GM04503 (cell line): ENCODE measurements at places on chromosomes 4 and X.

- no peak for DNase-seq
Measured at GRCh38 chr4:121248747-121249146, 84.6 kb upstream of the TNIP3 start.

GRCh38 chrX:68695206-68695845 is 47.9 kb downstream of the STARD8 start:
- no peak for DNase-seq

DNA sequence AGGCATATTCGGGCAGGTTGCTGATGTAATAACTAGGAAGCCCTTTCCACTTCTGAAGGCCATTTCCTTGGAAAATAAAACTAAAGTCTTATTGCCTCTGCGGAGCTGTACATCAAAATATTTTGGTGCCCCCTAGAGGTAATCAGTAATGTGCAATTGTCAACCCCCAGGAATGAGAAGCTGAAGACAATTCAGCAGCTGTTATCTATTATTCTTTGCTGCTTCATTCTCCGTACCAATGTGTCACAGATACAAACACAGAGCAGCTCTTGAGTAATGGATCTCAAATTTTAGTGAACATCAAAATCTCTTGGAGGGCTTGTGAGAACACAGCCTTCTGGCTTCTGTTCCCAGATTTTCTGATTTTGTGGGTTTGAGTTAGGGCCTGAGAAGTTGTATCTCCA is 3.5 kb upstream of the SLIT2 start:
- DNase-seq = peak; percentile 70

DNA sequence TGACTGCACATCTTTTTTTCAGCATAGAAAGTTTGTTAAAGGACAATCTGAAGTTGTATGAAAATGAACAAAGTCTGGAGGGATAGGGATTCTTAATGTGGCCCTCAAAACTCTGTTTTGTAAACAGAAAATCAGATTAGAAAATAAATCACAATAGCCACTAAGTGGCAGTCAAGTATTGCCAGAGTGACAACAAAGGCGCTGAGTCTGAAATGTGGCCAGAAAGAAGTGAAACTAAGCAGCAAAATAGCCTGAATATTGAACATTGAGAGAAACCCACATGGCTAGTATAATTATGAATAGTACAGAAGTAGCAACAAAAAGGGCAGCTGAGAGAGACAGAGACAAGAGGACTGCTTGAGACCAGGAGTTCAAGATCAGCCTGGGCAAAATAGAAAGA is 81.1 kb upstream of the CT45A1 start:
- no peak for DNase-seq

DNA sequence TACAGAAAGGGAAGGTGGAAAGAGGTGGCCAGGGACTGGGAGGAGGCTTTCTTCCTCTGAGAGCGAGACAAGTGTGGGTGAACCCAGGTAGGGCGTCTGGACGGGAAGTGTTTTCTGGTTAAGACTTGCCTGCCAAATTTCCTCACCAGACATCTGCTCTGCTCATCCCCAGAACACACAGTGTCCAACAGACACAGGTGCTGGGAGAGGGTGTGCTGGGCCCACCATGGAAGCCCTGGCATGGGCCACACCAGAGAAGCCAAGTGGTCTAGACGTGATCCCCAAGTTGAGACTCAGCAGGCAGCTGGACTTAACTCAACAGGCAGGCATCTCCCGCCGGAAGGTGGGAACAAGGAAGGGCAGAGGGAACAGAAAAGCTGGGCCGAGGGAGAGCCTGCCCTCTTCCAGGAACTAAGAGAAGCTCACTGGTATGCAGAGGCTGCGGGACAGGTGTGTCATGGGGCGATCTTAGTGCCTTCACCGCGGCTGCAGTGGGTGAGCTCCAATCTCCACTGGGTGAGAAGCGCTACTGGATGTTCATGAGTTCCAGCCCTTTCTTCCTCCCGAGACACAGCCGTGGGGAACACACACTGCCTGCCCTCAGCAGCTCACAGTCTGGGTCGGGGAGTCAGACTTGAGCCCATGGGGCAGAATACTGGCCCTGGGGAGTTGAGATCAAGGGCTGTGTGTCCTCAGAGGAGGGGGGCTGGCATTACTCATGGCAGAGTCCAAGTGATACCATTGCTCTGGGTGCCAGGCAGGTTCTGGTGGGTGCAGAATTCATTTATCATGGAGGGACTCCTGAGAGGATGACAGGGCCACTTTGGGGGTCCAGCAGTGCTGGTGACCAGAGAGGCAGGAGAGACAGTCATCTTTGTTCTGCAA is 110.2 kb downstream of the CPZ start:
- DNase-seq = no peak

GRCh38 chr4:124191329-124191728 is 521.2 kb downstream of the ANKRD50 start:
- no peak for DNase-seq

DNA sequence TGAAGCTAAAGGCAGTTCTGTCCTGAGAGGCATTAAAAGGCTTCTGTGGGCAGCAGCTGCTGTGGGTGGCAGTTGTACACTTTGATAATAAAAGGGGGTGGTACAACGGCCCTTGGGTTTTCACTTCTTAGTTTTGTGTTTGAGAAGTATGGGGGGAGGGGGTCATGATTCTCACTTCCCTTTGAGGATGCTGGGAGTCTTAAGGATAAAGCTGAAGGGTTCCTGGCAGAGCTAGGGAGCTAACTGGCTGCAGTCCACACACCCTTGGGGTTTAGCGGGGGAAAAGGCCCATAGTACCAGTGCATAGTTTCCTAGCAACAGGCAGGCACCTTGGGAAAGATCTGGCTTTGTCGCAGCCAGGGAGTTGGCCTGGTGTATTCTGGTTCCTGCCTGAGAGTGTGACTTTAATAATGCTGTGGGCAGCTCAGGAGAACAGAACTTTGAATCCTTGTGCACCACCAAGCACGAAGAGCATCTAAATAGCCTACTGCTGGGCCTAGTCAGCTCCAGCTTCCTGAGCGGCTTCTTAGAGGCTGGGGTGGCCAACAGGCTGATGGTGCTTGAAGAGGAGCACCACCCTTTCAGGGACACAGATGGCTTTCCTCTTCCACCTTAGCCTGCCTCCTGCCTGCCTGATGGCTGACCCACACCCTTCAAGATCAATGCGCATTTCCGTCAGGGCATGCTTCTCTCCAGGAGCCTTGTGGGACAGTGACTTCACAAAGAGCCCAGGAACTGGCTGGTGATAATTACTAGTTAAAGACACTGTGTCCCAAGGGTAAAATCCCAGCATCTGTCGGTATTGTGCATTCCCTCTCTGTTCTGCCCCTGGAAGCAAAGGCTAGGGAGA is 12.5 kb downstream of the ZBTB33 start:
- DNase-seq = no peak

GRCh38 chr4:126794363-126794762 is 838.4 kb upstream of the INTU start:
- DNase-seq = no peak

DNA sequence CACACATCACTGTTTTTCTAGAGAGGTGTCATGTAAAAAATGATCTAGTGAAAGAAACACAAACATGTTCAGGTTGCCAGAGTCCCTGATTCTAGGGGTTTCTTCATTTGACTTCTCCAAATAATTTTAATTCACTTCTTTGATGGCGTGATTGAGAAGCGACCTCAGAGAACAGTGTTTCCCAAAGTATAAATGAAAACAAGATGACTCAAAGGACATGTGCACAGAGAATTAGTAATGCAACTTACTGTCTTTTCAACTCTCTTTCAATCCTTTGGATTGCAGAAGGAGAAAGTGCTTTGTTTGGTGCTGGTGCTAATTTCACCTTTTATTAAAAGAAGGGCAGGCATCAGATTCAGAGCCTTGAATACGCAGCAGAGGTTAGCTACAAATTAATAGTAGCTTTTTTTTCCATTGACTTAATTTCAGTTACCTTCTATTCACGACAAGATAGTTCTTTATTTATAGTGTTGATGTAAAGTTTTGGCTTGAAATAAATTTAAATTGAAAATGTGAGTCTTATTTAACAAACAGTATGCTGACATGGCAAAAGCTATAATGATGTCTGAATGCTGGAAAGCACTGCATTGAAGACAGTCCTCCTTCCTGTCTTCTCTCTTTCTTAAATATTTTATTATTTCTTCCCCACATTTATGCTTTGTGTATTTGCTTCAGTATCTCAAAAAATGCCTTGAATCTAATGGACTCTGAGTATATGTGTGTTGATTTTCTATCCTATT is 85.1 kb downstream of the SLC10A7 start:
- no peak for DNase-seq

- DNase-seq = no peak
Measured at GRCh38 chrX:40085714-40086113, 12.0 kb downstream of the BCOR start.

DNA sequence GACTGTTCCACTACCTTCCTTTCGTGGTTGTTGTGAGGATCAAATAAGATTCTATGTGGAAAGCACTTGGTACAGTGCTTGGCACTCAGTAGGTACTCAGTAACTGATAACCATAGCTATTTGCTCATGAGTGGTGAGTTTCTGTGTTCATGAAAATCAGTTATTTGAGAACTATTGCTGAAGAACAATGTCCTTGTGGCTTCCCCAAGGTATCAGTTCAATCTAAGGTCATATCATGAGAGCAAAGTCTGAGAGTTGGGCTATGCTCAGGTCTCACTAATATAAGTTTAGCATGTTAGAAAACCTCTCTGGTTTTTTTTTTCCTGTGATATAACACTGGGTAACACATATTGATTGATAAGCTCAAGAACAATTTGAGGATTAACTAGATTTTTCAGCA is 147.8 kb downstream of the GRIA3 start:
- no peak for DNase-seq

- no peak for DNase-seq
Measured at GRCh38 chr4:90081432-90082144, 45.6 kb upstream of the CCSER1 start.

- no peak for DNase-seq
Measured at GRCh38 chrX:97850911-97851310, 967.2 kb downstream of the RPA4 start.

DNA sequence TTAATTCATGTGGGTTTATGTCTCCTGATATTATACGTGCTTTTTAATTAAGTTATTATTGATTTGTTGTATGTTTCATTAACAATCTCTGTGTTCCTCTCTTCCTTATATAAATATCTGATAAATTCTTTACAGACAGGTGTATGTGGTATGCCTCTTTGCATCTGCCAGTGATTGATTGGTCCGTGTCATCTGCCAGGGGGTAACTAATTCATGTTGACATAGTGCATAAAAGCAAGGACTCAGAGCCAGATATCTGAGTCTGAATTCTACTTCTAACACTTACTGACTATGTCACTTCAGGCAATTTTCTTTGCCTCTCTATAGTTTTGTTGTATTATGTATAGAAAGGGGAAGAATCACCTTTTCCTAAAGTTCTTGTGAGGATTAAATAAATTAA is 5.2 kb upstream of the AMBN start:
- DNase-seq = no peak

DNA sequence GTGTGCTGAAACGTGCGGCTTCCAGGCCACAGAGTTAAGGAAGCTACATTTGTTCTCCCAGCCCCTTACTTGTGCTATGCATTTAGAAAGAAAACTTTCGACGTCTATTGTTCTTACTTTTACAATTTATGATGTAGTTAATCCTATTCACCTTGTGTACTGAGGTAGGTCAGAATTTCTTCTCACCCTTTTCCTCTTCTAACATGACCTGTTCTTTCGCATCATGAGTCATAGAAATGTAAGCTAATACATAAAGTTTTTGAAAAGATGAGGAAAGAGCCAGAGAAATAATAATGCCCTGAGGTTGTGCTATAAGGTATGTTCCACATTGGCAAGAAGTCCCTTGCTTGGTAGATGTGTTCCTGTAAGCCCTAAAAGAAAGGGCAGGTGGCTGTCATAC is 298.3 kb downstream of the TRIML1 start:
- DNase-seq = no peak

GRCh38 chr4:13108096-13108495 is 376.0 kb downstream of the RAB28 start:
- no peak for DNase-seq

- no peak for DNase-seq
Measured at GRCh38 chr4:6354119-6354518, 84.5 kb downstream of the WFS1 start.

- DNase-seq = peak; percentile 50
Measured at GRCh38 chr4:102825261-102826091, 1.9 kb downstream of the UBE2D3 start.

- no peak for DNase-seq
Measured at GRCh38 chrX:274904-275475, 6.2 kb upstream of the PLCXD1 start.

DNA sequence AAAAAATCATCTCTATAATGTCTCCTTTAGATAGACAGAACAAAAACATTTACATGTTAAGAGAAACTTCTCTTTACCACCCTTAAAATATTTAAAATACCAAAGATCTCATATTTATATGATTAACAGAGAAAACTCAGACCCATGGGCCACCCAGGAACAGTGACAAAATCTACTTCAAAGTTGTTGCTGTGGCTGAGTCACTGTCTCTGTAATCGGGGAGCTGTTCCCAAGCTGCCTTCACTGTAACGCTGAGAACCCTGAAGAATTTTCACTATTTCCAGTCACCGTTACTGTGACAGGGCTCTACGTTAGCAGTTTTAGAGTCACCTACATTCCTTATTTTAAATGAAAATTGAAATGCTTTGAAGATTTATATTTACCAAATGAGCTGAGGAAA is 9.0 kb upstream of the DAPP1 start:
- DNase-seq = no peak

GRCh38 chr4:160299608-160300007 is 1196.7 kb downstream of the RAPGEF2 start:
- no peak for DNase-seq

GRCh38 chr4:29151584-29151983 is 1568.6 kb upstream of the PCDH7 start:
- no peak for DNase-seq

DNA sequence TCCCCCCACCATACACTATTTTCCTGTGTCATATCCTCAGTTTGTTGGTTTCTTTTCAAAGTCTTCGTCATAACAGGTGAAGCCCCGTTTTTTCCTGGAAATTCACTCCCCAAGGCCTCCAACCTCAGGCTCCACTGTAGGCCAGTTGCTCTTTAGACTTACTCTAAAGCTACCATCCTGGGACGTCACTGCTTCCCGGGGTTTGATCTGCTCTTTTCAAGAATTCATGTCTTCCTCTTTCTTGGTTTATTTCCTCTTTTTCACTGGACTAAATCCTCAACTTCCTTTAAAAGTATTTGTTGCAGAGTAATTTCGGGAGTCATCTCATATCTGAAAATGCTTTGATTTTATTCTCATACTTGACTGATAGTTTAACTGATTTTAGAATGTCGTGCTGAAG is 6.5 kb upstream of the SERTM2 start:
- no peak for DNase-seq

DNA sequence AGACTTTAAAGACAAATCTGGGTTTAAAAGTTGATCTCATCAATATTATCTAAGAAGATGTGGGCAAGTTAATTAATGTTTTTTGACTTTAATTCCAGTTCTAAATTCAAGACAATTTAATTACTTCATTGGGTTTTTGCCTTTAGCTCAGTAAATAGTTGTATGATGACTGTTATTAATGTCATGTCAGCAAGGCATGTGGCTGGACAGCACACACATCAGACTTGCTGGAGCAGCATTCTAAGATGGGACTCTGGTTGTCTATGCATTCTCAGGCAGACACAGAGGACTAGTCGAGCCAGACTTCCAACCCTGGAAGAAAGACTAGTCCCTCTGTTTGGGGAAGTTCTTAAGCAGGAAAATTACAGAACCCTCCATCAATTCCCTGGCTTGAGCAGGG is 180.7 kb upstream of the GK2 start:
- DNase-seq = no peak
